ENCODE measurements at places on chromosomes 16 and 17.

- DNase-seq, result no peak
Measured at GRCh38 chr17:82274134-82275020, 877 bp upstream of the CSNK1D start.

DNA sequence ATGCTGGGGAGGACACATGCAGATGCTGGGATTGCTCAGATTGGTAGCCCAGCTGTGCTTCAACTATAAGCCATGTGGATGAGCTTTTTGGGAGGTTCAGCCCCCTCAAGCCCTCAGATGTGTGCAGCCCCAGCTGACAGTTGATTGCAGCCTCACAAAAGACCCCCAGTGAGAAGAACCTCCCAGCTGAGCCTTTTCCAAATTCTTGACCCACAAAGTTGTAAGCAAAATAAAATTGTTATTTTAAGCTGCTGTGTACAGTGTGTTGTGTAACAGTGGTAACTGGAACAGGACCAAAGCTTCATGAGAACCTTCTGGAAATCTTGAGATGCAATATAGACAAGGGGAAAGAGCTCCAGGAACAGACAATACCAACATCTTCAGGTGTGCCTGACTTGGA is 156.8 kb upstream of the IRX3 start:
- DNase-seq, result no peak

GRCh38 chr16:81821436-81822128 is 42.5 kb downstream of the PLCG2 start:
- DNase-seq, result no peak

DNA sequence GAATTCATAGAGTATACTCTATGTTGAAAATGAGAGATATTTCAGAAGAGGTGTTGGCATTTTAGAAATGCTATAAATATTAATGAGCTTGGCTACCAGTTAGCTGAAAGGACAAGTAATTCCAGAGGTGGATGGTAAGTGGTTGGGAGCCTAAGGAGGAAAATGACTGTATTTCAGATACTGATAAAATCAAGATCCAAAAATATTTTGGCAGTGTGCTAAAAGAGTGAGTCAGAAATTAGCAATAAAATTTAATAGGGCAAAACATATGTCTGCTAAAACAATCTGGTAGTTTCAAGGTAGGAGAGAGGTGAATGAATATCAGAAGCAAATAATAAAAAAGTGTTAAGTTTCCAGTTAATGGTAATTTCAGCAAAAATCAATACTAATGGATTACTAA is 1287.9 kb downstream of the CDH8 start:
- DNase-seq, result no peak

DNA sequence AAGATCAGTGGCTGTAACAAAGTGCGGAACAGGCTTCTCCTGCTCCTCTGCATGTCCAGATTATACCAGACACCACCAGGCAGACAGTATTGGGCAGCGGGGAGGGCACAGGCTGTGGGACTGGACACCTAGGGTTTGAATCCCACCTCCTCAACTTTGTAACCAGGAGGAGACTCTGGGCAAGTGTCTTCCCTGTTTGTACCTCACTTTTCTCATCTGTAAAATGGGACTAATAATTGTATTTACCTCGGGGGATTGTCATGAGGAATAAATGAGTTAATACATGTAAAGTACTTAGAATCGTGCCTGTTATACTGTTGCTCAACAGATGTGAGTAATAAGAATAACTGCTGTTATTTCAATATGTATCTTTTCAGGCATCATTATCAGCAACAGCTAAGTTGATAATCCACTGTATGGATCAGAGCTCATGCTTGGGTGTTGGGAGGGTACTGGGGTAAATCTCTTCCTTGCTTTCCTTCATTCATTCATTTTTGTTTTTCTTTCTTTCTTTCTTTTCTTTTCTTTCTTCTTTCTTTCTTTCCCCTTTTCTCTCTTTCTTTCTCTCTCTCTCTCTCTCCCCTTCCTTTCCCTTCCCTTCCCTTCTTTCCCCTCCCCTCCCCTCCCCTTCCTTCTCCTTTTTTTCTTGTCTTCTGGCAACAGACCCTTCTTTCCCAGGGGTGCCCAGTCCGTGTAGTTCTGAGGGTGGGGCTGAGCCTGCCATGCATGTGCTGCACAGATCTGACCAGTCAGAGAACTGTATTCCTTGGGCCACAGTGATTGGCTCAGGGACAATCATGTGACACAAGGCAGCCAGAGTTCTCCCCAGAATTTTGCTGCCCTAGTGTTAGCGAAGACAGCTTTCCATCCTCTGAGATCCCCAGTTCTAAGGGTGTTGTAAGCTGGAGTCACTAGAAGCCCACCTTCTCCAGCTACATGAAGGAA is 25.3 kb upstream of the BRD7 start:
- DNase-seq, result no peak

DNA sequence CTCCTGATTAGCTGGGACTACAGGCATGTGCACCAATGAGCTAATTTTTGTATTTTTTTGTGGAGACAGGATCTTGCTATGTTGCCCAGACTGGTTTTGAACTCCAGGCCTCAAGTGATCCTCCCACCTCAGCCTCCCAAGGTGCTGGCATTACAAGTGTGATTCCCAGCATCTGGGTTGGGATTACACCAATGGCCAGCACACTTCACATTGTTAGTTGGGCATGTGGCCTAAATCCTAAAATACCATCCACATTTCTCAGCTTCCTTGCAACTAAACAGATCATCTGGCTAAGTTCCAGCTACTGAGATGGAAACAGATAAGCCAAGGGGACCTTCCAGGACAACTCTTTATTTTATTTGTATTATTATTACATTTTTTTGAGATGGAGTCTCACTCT is 9.9 kb downstream of the RABEP2 start:
- no peak for DNase-seq

DNA sequence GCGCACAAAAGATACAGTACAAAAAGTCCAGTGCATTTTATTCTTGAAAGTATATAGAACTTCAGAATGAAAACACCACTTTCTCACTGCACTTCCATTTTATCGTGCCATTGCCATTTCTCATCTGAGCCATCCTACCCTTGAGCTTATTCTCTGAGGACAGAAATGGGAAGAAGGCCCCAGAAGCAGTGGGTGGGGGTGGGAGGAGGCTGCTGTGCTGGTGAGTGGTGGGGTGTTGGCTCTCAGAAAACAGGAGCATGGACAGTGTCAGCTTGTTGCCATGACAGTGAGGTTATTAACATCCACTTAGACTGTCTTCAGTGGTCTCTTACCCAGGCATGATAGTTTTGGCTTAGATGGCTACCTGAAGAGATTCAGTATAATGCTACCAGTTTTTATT is 4.5 kb downstream of the ATMIN start:
- DNase-seq, result no peak

DNA sequence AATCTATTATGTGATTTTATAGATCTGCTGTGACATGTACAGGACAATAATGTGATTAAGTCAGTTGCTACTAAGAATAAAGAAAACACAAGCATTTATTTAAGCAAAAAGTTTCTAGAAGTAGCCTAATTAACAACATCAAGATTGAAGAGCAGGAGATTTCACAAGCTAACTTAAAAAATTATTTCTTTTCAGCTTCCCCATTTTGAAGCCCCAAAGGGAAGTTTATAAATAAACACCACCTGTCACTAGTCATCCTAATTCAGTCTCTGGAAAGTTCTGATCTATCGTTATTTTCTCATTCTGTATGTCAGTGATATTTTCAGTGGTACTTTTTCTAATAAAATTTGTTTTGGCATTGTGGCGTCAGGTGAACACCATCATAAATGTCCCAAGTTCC is 8.3 kb downstream of the CAPNS2 start:
- DNase-seq, result no peak

GRCh38 chr17:80927791-80928216 is 63.8 kb upstream of the CHMP6 start:
- DNase-seq, result no peak

- DNase-seq, result no peak
Measured at GRCh38 chr17:47686664-47687327, 7.2 kb upstream of the TBKBP1 start.

Data from NCI-H2107 (cell line).